SK-N-DZ (cell line): ENCODE measurements at places on chromosomes 13 and 19.

GRCh38 chr19:42285541-42285941, 16.4 kb upstream of the PRR19 start:
- DNase-seq: no peak

GRCh38 chr13:26558074-26558805, 757 bp downstream of the WASF3 start:
- DNase-seq: no peak

GRCh38 chr19:35508129-35508528, 5.3 kb downstream of the DMKN start:
- no peak for DNase-seq

DNA sequence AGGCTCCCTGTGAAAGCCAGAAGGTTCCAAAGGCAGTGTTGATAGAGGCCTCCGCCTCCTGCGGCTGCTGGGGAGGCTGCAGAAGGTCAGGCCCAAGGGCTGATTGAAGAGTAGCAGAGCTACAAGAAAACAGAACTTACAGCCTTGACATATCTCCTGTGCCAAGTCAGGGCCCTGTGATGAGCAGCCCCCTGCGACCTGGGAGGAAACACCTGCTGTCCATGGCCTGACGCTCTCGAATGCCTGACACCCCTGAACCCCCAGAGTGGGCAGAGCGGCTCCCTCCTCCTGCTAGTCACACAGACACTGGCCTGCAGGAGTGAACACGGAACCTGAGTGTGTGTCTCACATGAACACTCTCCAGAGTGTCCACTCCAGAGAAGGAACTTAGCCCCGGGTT, 38.2 kb upstream of the TUBGCP3 start:
- DNase-seq: no peak

GRCh38 chr19:23528376-23528775, 133.1 kb upstream of the ZNF91 start:
- no peak for DNase-seq

- no peak for DNase-seq
Observed at GRCh38 chr19:45812297-45812696, 2.8 kb downstream of the RSPH6A start.

GRCh38 chr13:99392470-99393135, 85.4 kb upstream of the GPR183 start:
- no peak for DNase-seq

DNA sequence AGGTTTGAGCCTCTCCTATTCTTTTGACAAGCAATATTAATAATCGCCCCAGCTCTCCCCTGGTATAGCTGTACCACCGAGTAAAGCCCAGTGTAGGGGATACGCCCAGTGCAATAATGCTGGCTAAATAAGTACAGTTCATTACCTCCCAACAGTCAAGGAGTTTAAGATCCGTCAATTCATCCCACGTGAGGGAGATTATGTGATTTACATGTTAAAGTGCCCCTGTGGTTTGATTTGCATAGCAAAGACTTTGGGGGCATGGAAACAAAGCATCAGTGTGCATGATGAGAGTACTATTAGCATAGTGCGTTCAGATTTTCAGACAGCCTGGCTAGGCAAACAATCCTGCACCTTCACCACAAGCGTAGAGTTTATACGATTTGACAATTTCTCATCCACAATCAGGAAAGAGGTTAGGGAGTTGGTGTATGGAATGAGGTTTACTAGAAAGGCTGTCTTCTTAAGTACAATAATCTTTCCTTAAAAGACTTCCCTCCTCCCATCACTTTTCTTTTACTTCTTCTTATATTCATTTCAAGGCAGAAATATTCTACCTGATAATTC, 754.0 kb downstream of the DIAPH3 start:
- DNase-seq: no peak

DNA sequence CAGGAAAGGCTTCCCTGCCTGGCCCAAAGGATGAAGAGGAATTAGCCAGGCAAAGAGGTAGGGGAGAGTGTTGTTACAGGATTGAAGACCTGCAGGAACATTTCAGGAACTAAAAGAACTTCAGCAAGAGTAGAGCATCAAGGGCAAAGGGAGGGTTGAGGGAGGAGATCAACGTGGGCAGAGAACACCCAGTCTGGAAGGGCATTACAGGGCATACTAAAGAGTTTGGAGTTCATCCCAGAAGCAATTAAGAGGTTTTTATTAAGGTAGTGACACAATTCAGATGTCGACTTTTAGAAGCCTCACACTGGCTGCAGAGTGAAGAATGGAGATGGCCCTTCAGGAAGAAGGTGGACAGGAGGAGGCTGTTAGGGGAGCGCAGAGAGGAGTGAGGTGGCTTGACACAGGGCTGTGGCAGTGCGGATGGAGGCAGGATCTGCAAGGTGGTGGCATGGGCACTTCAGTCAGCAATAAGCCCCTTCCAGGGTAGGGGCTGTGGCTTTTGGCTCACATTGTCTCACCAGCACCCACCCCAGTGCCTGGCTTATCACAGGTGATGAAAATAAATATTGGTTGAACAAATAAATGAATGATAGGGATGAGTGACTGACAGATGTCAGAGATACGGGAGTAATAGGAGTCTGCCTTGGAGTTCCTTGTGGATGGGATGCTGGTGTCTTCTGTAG, 24.9 kb downstream of the TEX26 start:
- DNase-seq: no peak

DNA sequence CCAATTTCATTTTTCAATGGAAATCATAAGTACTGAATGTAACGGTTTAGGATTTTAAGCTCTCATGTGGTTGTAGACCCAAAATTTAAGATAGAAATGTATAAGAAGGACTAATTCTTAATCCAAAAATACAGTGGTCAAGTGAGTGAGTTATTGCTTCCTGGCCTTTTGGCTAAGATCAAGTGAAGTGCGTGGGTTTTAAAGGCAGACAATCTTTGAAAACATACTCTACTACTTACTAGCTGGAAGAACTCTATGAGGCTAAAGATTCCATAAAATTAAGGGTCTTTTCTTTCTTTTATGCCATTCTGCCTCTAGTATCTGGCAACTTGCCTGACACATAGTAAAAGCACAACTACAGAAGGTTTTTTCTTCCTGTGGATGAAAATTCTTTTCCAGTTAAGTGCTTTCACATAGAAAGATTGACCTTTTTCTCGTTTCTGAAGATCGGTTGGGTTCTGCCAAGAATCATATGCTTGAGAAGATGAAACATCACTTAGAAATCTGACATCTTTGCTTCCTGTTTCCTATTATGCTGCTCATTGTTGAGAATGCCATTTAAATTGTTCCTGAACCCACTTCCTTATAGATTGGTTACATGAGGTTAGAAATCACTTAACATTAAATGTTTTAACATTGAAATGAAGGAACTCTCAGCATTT, 26.4 kb upstream of the SCEL start:
- no peak for DNase-seq

DNA sequence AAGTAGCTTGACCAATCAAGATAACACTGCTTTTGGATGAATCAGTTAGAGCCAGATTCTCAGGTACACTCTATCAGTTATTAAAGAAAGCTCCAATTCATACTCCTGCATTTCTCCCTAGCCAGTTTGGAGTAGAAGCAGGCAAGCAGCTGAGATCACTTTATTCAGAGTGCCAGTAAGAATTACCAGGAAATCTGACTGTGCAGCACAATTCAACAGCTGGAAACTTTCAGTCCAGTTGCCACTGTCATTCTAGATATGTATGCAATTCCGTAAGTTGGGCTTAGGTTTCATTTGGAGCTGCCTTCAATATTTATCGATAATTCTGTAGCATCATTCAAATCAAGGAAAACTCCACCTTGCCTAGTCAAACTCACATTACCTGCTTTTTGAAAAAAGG, 2625.6 kb upstream of the PCDH20 start:
- no peak for DNase-seq

DNA sequence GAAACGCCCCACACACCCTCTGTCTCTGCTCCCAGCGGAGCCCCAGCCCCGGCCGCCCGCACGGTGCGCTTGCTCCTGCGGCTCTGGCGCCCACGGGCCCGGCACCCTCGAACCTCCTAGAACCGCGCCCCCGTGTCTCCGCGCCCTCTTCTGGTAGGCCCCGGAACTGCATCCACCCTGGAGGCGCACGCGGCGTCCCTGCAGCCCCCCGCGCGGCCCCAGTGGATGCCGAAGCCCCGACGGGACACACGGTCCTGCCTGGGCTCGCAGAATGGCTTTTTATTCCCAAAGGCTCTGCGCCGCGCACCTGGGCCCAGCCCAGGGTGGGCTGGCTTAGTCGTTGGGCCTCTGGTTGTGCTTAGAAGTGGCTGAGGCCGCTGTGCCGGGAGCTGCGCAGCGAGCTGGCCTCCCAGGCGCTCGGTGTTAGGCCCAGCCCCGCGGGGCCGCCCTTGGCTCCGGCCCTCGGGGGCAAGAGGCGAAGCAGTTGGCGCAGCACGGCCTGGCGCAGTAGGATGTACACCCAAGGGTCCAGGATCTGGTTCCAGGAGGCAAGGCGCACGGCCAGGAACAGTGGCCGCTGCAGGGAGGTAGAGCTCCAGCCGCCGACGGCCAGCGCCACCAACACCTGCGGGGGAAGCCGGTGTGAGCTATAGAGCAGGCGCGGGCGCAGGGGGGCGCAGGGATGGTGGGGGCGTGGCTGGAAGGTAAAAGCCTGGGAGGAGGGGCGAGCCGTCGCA, 2.8 kb downstream of the PTGER1 start:
- DNase-seq: peak; percentile 52

- DNase-seq: no peak
Observed at GRCh38 chr13:84553227-84553626, 671.0 kb upstream of the SLITRK1 start.

GRCh38 chr19:18480006-18480691, 41.7 kb downstream of the ELL start:
- no peak for DNase-seq

GRCh38 chr19:31308781-31309180, 40.5 kb downstream of the TSHZ3 start:
- no peak for DNase-seq
